ENCODE measurements at places on chromosomes 7 and 10. TPM values are rescaled to one million over a fixed set of nuclear protein-coding genes. Genes with fewer than 3 reads are reported as not detected.

GRCh38 chr10:63204667-63205391, 71.7 kb downstream of the NRBF2 start:
- no peak for DNase-seq

NPC1L1 gene
- total RNA-seq, result 5.9 TPM

ZNF804B gene
- total RNA-seq, result not detected

VAX1 gene
- total RNA-seq, result not detected

- DNase-seq, result no peak
Measured at GRCh38 chr10:127133672-127134500, 62.5 kb downstream of the INSYN2A start.

DNA sequence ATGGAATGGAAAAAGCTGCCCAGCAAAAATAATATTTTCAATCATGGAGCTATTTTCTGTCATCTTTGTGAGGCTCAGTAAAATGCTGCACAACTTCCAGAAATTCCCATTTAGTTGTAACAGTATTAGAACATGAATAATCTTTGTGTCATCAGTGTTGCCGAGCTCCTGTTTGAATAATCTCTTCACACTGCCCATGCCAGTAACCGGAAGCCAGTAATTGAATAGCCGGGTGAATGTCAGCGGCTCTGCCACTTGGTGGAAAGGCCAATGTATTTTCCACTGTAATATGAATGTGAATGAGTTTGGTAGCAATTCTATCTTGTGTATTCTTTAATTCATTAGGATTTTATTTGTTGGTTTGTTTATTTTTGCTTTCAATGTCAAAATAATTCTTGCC, 172.5 kb upstream of the INSYN2A start:
- no peak for DNase-seq

DNA sequence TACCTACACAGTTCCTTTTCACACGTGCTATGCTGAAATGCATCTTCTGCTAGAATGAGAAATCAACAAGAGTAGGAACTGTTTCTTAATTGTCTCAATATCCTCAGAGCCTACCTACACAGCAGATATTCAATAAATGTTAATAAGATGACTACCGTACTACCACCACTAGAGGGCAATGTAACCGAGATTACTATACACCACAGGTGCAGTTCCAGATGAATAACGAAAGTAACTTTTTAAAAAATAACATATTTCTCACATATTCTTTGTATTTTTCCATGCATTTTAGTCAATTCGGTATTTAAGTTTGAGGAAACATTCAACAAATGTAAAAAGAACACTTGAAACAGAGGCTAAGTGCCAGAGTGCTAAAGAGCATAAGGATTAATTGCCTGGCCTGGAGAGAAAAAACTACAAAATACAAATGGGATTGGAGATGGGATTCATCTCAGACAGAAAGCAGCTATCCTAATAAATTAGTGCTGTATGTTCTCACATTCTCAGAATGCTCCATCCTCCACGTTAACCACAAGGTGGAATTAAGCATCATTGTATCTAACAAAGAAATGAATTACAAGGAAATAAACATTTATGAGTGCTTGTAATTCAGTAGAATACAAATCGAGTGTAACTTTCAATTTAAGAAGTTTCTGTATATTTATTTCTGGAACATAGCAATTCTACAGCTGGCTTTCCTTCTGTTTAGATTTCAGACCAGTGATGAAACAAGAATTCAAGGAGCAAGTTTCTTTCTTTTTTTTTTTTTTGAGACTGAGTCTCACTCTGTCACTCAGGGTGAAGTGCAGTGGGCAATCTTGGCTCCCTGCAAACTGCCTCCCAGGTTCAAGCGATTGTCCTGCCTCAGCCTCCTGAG, 20.3 kb upstream of the HECTD2 start:
- DNase-seq, result peak; percentile 59

DNA sequence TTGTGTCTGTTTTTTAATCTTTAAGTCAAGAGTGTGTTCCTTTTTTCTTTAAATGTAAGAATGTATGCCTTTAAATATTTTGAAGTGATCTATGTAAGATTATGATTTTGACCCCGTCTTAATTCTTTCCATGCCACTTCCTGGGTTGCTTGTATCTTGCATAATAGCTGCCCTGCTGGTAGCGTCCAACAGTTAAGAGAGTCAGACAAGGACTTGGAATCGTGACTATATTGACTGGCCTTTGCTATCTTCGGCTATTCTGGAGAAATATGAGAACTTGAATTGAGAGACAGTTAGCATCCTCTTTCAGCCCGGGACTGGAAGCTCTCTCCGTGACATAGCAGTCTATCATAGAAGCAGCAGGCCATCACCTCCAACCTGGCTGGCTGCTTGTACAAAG, 13.0 kb downstream of the NRP1 start:
- no peak for DNase-seq

SYT15 gene
- 0.60 TPM for total RNA-seq

OR13A1 gene
- total RNA-seq, result not detected

ZNHIT1 gene
- 64.0 TPM for total RNA-seq

GRCh38 chr10:22573820-22574569, 140.4 kb downstream of the PIP4K2A start:
- DNase-seq, result peak; percentile 43

- no peak for DNase-seq
Measured at GRCh38 chr10:97450828-97451227, 4.9 kb downstream of the ZDHHC16 start.

C10orf62 gene
- not detected for total RNA-seq

- DNase-seq, result no peak
Measured at GRCh38 chr10:131654471-131655087, 246.2 kb upstream of the PPP2R2D start.

DNA sequence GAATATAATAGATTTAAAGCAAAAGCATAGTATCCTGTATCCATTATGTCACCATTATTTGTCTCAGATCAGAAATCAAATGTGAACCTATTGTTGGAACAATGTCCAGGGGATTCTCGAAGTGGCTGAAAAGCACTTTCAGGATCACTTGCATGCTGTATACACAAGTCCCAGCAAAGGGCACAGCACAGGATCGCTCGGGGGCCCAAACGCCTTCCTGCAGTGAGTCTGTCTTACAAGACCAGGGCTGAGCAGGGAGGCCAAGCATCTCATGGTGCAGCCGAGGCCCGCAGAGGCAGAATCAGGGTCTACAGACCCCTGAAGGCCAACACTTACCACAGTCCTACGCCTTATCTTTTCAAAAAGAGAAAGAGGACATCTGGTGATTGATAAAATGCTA, 92.3 kb downstream of the TNS3 start:
- DNase-seq, result no peak

OPN4 gene
- not detected for total RNA-seq

PRTFDC1 gene
- total RNA-seq, result 66.5 TPM

DNA sequence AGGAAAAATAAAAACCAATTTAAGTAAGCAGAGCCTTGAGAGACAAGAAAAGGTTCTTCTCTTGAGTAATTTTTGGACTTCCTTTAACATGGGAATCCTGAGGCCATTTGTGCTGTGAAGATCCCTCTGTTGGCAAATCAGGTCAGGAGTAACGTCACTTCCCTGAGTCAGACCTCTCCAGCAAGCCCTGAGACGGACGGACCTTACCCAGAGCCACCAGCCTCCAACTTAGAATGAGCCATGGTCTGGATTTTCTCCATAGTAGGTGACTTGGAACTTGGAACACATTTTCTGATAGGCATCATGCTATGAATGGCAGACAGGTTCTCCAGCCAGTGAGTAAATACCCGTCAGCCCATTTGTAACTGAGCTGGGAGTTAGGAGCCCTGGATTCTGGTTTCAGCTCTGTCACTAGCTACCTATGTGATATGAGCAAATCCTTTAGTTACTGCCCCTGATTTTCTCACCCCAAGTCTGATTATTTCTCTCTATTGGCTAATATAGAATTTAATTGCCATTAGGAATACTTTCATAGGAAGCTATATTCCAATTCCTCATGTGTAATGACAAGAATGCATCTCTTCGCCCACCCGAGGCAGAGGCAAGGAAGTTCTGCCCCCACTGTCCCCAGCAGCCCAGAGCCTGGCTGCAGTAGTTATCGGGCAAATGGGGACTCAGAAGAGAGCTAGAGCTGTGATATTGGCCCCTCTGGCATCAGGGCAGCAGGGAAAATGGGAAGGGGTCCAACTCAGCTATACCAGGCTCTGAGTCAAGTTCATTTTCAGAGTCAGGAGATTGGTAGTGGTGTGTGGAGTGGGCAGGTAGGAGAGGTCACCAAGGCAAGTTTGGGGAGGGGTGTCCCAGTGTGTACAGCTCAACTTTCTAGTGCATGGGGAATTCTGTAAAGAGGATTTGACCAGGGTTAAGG, 153.7 kb upstream of the AGK start:
- DNase-seq, result no peak

- no peak for DNase-seq
Measured at GRCh38 chr7:141920281-141920680, 4.1 kb downstream of the OR9A4 start.

GRCh38 chr10:50567384-50567783, 56.4 kb downstream of the SGMS1 start:
- DNase-seq, result no peak

GRCh38 chr7:34756691-34757090, 98.7 kb downstream of the NPSR1 start:
- no peak for DNase-seq

DNA sequence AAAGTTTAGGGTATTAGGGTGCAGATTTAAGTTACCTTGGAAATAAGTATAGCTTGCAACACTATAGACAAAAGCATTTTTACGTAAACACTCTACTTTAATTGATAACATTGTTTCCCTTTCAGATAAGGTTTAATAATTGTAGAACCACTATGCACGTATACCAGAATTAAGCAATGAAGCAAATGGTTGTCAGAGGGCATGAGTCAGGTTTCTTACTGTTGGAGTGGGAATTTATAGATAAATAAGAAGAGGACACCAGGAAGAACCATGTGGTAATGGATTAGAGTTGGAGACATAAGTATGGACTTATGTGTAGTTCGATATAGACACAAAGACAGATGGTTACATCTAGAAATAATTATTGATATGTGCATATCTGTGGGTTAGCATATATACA, 355.6 kb downstream of the ETV1 start:
- DNase-seq, result no peak

GRCh38 chr7:2116989-2117591, 115.7 kb downstream of the MAD1L1 start:
- no peak for DNase-seq

CALN1 gene
- not detected for total RNA-seq

GPR15LG gene
- total RNA-seq, result not detected

DNA sequence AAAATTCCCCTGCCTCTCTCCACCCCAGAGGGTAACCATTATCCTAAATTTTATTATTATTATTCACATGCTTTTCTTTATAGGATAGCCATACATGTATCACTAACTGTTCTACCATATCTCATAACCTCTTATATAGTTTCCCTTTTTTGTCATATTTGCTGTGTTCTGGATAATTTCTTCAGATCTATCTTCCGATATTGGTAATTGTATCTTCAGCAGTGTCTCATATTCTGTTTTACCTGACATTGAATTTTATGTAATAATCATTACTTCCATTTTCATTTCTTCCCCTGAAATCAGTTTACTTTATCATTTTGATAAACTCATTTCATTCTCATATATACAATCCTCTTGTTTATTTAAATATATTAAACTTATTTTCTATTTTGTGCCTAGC, 273.5 kb downstream of the ADK start:
- no peak for DNase-seq

GRCh38 chr10:85950921-85951320, 415.7 kb downstream of the GRID1 start:
- DNase-seq, result no peak

- DNase-seq, result peak; percentile 88
Measured at GRCh38 chr7:4631380-4632179, 50.5 kb upstream of the FOXK1 start.

ARHGAP21 gene
- 99.1 TPM for total RNA-seq

DNA sequence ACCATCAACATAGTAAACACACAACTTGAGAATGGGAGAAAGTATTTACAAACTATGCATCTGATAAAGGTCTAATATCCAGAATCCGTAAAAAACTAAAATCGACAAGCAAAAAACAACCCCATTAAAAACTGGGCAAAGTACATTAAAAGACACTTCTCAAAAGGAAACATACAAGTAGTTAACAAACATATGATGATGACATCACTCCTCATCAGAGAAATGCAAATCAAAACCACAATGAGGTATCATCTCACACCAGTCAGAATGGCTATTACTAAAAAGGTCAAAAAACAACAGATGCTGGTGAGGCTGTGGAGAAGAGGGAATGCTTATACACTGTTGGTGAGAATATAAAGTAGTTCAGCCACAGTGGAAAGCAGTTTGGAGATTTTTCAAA, 125.1 kb downstream of the TFPI2 start:
- DNase-seq, result no peak

DNA sequence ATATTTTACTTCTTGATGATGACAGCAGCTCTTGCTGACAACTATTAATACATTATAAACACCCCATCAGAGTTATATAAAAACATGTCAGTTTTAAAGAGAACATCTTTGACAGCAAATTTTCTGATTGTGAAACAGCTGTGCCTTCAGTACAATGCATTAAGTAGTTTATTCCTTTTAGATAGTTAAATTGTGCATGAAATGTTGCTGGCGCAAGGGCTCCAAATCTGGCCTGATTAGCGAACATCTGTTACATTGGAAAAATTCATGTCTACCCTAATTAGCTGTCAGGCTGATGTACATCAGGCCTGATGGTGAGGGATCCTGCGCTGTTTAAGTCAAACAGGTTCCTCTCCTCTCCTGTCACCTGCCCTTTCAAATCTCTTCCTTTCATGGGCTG, 171.9 kb upstream of the SP8 start:
- DNase-seq, result no peak

CFAP46 gene
- total RNA-seq, result 1.0 TPM

C10orf105 gene
- total RNA-seq, result not detected

DNA sequence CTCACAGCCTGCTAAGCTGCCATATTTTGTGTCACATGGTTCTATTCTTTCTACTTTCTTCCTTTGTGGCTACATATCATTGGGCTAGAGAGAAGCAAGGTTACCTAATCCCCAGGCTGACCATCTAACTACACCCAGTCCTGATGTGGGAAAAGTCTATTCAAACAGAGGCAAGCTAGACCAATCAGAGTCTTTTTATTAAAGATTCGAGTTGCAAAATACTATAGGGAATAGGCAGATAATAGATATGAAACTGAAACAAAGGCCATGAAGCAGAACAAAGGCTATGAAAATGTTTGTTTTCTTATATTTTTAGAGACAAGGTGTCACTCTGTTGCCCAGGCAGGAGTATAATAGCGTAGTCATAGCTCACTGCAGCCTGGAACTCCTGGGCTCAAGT, 36.7 kb downstream of the MTERF1 start:
- DNase-seq, result no peak

DNA sequence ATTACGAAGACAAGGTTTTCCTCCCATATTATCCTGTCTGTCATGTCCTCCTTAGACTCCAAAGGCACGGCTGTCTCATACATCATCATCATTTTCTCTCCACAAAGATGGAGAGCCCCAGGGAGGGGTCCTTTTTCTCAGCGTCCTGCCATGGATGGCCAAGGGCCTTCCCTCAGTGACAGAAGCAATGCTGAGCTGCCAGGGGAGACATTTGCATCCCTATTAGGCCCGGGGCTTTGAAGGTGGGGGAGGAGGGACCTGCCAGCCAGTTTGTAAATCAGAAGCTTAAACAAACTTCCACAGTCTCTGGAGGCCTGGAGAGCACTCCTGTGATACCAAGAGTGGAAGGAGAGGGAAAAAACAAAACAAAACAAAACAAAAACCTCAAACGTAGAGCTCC, 112.4 kb upstream of the ADO start:
- DNase-seq, result no peak

- no peak for DNase-seq
Measured at GRCh38 chr10:97274828-97275227, 17.6 kb downstream of the ARHGAP19 start.

Measured in Caco-2 (cell line).